ENCODE measurements at places on chromosomes 5 and 9.

DNA sequence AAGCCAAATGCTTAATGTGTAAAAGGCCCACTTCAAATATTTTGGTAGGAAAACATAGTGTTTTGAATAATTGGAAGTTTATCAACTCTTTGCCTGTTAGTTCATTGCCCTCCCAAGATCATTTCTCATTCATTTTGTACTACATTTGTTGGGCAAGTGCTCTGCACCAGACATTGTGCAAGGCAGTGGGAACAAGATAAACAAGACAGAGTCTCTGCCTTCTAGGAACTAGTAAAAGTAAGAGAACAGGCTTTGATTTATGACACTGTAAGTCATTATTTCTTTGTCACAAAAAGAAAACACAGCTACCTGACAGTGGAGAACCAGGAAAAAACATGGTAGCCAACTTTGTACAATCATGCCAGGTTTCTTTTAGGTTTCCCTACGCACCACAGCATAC, 63.7 kb upstream of the PAM start:
- DNase-seq, result no peak

- DNase-seq, result no peak
Measured at GRCh38 chr5:120873083-120873482, 409.0 kb downstream of the PRR16 start.

- no peak for DNase-seq
Measured at GRCh38 chr9:93061791-93062763, 3.6 kb downstream of the SUSD3 start.

DNA sequence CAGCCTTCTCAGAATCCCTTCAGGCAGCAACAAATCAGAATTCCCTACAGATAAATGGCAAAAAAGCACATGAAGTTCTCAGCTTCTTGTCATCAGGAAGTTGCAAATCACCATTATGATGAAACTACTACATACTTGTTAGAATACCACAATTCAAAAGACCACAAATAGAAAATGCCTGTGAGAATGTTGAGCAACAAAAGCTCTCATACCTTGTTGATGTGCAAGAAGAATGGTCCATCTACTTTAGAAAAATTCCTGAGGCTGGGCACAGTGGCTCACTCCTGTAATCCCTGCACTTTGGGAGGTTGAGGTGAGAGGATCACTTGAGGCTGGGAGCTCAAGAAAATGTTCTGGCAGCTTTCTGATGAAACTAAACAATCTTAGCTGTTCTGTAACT, 278.1 kb downstream of the ICE1 start:
- DNase-seq, result no peak

- no peak for DNase-seq
Measured at GRCh38 chr5:124064956-124065355, 553.0 kb downstream of the CSNK1G3 start.

DNA sequence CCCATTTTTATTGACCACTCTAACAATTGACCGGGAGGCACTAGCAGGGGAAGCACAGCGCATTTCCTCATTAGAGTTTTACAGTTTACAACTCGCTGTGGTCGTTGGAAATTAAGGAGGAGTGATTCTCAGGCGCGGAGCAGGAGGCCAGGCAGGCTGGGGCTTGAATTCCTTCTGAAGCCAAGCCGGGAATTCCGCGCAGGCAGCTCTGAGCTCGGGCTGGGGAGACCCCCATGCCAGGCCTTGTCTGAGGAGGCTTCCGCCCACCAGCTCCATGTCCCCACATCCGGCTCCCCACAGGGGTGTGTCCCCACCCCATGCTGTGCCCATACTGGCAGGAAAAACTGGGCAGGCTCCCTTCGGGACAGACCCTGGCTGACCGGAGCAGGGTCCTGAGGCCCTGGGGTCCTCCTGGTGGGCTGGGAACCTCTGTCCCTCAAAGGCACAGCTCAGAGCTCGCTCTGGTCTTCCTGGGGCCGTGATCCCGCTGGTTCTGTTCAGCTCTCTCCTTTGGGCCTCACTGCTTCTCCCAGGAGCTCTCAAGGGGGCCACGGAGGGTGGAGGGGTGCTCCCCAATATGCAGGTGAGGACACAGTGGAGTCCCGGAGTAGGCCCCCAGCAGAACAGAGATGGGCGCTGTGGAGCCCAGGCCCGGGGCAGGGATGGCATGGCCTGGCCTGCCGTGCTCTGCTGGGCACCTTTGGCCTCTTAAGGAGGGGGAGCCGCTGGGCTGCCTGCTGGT, 1.3 kb upstream of the NRARP start:
- DNase-seq, result no peak

DNA sequence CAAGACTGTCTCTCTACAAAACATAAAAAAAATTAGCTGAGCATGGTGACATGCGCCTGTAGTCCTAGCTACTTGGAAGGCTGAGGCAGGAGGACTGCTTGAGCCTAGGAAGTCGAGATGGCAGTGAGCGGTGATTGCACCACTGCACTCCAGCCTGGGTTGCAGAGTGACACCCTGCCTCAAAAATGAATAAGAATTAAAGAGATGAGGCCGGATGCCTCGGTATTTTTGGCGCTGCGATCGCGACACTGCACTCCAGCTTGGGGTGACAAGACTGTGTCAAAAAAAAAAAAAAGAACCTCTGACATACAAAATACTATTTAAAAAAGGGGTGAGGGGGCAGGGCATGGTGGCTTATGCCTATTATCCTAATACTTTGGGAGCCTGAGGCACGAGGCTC, 7.3 kb downstream of the GPBP1 start:
- no peak for DNase-seq

GRCh38 chr5:71922584-71923106, 184.6 kb upstream of the MAP1B start:
- no peak for DNase-seq

- no peak for DNase-seq
Measured at GRCh38 chr5:78738693-78739300, 90.2 kb upstream of the LHFPL2 start.
